Muscle of leg (tissue), 16 donors: ENCODE measurements at places on chromosomes 5 and 9.

- DNase-seq = no peak
These were observed 1043.0 kb upstream of the C9orf72 start for GRCh38 chr9:28616310-28616709.

GRCh38 chr9:82209797-82210470, 221.4 kb downstream of the SPATA31D1 start:
- no peak for DNase-seq

DNA sequence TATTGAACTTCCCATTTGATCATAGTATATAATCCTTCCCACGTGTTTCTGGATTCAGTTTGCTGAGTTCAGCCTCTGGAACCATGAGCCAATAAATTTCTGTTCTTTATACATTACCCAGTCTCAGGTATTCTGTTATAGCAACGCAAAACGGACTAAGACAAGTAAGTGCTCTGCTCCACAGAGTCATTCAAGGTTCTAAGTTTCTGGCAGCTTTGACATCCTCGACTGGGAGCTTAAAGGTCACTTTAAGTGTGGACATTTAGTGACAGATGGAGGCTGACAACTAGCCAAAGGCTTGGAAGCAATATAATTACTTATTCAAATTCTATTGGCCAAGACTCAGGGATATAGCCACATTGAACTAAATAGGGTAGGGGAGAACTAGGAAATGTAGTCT, 177.7 kb upstream of the RASEF start:
- DNase-seq = no peak

DNA sequence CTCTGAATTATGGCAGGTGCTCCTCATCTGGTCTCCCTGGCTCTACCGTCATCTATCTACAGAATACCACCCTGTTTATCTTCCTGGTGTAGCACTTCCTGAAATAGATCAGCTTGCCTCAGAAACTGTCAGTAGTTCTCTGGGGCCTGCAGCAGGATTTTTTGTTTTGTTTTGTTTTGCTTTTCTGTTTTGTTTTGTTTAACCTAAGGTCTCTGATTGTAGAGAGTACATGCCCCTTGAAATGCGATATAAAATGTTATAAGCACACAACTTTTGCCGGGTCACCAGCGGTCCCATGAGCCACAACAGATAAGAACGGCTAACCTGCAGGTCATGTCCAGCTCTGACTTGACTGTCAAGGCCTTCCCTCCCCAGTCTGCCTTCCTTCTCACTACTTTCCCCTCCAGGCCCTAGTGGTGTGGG, 26.6 kb upstream of the CREBRF start:
- no peak for DNase-seq

GRCh38 chr5:167304834-167305469, 986.5 kb upstream of the WWC1 start:
- DNase-seq = no peak

DNA sequence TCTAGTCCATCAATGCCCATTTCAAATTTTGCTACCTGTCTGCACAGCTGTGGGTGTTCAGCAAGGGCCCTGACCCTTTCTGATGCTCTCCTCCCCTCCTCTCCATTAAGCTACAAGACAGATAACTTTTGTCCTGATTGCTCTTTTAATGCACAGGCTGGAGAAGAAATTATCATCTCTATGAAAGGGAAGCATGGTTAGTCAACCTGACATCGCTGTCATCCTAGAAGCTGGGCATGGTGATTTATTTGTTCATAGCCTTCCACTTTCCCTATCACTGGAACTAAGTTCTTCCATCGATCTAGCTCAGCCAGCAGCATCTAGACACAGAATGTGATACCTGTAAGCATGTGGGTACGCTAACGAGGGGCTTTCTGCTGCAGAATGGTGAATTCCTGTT, 50.1 kb downstream of the SLIT3 start:
- no peak for DNase-seq

- no peak for DNase-seq
These were observed 100.5 kb downstream of the PSAT1 start for GRCh38 chr9:78397454-78397853.

- peak; percentile 14 for DNase-seq
These were observed 20.7 kb upstream of the ZNF782 start for GRCh38 chr9:96874947-96875460.

DNA sequence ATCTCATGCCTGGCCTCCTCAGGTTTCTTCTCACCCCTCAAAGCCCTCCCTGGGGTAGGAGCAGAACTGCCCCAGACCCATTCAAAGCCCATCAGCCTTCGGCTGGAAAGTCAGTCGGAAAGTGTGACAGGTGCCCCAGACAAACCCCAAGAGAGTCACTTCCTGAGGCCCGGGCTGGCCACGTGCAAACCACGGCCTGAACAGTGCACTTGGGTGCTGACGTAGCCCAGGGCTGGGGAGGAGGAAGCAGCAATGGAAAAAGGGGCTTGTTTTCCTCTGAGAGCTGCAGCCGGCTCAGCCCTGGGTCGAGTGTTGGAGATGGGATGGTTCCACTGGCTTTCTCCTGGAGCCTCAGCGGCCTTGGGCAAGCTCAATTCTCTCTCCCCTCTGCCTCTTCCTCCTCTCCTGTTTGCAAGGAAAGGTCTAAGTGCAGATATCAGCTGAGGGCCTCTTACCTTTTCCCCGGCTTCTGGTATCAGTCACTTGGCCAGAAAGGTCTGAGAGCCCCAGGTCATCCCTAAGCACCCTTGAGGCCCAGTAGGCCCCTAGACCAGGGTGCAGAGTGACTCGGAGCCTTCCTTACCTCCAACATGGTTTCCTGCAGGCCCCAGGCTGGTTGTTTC, 5.9 kb upstream of the EGR1 start:
- DNase-seq = peak; percentile 78

- peak; percentile 26 for DNase-seq
These were observed 385.1 kb downstream of the CHSY3 start for GRCh38 chr5:130289132-130290088.

DNA sequence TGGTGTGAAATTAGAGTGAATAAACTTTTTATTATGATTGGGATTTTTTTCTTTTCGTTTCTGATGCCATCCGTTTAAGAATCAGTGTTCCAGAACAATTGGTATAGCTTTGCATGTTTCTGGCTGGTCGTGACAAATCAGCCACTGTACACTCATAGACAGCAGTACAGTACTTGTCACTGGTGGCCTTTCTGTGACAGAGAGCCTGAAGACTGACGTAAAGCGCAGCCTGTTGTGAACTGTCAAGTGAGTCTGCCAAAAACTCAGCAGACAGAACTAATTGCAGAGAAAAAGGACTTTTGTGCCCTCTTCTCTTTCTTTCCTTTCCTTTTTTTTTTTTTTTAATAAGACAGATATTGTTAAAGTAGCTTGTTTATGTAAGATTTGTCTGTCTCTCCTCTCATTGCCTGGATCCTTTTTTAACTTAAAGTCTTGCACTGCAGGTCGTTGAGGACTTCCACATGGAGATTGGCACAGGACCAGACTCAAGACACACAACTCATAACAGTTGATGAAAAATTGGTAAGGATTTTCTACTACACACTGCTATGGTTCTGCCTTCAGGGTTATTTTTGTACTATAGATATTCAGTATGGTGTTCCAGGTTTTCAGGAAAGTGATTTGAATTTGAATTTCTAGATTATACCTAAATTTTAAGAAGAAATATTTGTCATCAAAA, 42.7 kb downstream of the NDUFS4 start:
- peak; percentile 77 for DNase-seq
